ENCODE measurements at places on chromosomes 2 and 18.
A peak's percentile ranks its signal among the peaks of the same experiment; 100 is the strongest.

GRCh38 chr2:176088048-176088936 lies 4.2 kb upstream of the HOXD13 start:
- peak; percentile 64 for DNase-seq

- DNase-seq: peak; percentile 17
Observed at GRCh38 chr2:171723716-171724683, 36.7 kb downstream of the DYNC1I2 start.

DNA sequence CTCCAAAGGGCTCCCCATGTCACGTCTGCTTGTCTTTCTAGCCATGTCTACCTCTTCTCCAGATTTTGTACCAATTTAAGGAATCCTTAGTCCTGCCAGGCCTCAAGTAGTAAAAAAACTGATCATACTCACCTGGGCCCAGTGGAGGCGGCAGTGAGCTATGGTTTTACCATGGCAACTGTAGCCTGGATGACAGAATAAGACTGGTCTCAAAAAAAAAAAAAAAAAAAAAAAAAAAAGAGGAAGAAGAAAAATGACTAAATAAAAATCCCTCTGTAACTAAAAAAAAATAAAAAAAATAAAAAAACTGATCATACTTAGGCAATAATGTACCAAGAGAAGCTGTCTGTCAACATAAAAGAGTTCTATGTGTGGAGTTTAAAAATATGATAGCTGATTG lies 221.6 kb downstream of the NR4A2 start:
- peak; percentile 32 for DNase-seq

DNA sequence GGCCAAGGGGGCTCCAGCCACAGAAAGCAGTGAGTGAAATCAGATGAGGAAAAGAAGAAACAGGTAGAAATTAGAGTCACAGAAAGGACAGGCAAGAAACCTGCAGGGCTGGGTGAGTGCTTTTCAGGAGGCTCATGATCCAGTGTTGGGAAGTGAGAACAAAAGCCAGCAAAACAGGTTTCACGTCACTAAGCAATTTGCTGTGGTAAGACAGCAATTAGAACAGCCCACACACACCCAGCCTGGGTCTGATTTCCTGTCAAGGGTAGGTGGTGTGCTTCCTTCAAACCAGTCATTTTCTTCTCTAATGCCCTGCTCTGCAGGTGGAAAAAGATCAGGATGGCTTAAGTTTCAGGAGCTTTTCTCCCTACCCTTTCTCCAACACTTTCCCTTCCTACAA lies 52.9 kb upstream of the XDH start:
- DNase-seq: peak; percentile 26

GRCh38 chr2:217742276-217742675 lies 260.5 kb downstream of the TNS1 start:
- DNase-seq: no peak

- DNase-seq: no peak
Observed at GRCh38 chr2:160355080-160355479, 138.5 kb downstream of the RBMS1 start.

DNA sequence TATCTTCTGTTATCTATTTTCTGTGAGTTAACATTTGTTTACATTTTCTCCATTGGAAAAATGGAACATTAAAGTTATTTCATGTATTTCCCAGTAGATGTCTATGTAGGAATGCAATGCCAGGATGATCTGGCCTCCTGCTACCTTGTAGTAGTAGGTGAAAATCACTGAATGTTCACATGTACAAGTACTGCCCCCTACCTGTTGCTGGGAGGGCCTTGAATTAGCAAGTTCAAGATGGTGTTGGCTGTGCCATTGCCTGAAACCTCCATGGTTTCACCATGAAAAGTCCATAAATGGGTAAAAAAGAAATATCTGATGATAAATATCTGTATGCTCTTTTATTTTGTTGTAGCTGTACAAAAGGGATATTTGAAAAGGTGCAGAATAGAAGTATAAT lies 30.7 kb downstream of the XRCC5 start:
- peak; percentile 63 for DNase-seq

DNA sequence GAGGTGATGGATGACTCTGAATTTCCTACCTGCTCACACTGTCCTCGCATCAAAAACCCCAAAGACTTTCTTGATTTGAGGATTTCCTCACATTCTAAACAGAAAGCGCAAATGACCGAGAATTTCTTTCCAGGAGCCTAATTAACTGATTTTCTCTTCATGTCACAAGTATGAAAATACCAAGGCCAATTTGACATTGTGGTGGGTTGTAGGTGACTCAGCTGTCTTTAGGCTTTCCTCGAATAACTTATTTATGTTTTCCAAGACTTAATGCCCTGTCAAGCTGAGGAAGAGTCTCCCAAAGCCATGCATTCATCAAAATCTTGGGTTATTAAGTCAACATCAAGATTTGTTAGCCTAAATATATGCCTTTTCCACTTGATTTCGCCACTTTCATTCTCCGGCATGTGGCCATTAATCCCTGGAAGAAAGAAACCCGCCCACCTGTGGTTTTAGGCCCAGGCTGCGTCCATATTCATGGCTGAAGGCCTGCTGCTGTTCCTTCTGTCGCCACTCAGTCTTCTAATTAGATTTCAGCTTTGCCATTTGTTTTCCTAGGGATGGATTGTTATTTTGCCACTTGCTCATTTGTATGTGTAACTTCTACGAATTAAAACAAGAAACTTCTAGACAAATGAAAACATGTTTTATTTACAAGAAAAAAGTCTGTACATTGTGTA lies 84.9 kb downstream of the ST6GAL2 start:
- peak; percentile 37 for DNase-seq

- no peak for DNase-seq
Observed at GRCh38 chr18:50594942-50595341, 35.1 kb downstream of the MAPK4 start.

DNA sequence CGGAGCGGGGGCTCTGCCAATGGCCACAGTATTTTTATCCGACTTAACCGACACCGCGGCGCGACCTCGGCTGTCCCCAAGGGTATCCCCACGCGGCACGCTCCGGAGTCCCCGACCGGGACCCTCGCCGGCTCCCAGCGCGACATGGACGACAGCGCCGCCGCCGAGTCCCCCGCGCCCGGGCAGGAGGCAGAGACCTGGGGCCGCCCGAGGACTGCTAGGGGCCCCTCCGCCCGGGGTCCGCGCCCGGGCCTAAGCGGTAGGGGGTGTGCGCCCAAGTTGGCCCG lies 468 bp downstream of the UXS1 start:
- DNase-seq: no peak

GRCh38 chr2:95372845-95373244 lies 29.7 kb upstream of the FAHD2A start:
- DNase-seq: no peak
